ENCODE measurements at places on chromosomes 12 and 14.

GRCh38 chr12:6996040-6996441 lies 22.2 kb downstream of the LPCAT3 start:
- no peak for DNase-seq

GRCh38 chr12:52434760-52435530 lies 774 bp upstream of the KRT75 start:
- DNase-seq = no peak

GRCh38 chr12:53180931-53181645 lies 363 bp upstream of the CSAD start:
- peak; percentile 78 for DNase-seq

DNA sequence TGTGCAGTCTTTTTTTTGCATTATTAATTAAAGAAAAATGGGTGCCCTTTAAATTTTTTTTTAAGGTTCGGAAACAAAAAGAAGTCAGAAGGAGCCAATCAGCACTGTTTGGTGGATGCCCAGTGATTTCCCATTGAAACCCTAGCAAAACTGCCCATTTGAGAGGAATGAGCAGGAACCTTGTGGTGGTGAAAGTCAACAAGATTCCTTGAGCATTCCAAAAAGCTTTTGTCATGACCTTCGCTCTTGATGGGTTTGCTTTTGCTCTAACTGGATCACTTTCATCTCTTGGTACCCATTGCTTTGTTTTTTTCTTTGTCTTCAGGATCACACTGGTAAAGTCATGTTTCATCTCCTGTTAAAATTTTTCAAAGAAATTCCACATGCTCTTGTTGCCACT lies 54.1 kb downstream of the ADIPOR2 start:
- no peak for DNase-seq

DNA sequence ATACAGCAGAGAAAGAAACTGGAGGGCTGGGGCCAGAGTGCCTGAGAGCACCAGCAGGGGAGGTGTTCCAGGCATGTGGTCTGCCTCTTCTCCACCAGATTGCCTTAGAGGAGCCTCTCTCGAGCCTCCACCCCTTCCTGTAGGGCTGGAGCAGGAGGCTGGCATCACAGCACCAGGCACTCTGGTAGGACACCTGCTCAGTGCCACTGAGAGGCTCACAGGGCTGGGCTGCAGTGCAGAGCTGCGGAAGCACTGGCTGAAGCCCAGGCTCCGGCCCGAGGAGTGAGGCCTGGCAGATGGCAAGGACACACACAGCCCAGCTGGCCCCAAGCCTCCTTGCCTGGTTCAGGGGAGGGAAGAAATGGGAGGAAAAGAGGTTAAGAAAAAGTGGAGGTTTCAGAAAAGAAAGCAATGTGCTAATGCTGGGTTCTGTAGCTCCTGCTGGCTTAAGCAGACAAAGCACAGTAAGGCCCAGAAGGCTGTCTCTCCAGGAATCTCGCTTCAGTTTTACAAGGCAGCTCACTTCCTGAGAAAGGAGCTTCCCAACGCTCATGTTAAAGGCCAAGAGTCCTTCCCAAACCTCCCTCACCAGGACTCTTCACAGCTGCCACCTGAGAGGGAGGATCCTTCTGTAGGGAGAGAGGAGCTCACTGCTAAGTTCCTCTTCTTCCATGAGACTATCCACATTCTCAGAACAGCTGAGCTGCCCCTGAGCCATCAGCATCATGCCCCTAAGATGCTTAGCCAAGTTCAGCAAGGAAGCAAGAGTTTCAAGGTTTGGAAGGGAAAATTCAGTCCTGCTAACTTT lies 23.8 kb downstream of the SPTB start:
- DNase-seq = no peak

DNA sequence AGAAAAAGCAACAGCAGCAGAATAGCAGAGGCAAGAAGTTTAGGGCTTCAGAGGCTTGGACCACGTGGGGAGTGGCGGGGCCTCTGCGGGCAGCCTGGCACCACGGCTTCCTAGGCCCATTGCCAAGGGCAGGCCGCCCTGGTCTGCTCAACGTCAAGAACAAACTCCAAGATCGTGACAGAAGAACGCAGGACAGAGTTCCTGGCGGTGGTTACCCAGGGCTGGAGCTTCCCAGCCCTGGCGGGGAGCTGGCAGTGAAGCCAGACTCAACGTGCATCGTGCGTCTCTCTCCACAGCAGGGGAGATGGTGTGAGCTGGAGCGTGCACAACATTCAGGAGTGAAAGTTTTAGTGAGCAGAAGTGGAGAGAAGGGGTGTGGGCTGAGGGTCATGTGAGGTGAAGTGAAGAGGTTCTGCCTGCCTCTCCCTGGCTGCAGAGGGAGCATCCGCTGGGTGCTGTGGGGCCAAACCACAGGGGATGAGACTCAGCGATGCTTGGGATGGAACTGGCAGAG lies 13.9 kb upstream of the CACNA2D4 start:
- no peak for DNase-seq

- no peak for DNase-seq
These were observed 45.6 kb downstream of the UBE3B start for GRCh38 chr12:109523071-109523470.

DNA sequence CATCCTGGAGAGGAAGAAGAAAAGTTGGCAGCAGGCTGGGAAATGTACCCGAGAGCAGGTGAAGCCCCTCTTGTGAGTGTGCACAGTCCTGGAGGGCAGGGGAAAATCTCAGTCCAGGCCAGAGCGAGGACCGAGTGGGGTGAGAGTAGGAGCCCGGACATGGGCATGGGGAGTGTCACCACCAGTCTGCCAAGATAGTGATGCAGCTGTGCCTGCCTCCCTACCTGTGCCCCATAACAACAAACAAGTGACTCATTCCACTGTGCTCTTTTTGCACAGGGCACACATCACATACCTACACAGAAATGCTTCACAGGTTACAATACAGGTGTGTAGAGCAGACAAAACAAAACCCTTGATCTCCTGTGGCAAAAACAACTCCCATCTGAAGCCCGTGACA lies 205.9 kb upstream of the PELI2 start:
- no peak for DNase-seq

DNA sequence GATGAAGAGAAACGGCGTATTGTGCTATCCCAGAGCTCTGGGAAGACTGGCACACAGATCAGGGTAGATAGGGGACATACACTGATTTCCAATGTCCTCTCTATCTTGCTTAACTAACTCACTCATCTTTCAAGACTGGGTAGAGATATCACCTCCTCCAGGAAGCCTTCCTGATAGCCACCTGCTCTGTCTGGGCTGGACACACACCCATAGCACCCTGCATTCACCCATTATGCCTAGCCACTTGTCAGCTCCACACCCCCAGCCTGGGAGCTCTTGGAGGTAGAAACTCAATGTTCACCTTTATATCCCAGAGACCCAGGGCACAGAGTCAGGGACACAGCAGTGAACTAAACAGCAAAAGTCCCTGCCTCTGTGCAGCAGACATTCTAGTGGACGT lies 52.0 kb downstream of the ACTN1 start:
- no peak for DNase-seq

DNA sequence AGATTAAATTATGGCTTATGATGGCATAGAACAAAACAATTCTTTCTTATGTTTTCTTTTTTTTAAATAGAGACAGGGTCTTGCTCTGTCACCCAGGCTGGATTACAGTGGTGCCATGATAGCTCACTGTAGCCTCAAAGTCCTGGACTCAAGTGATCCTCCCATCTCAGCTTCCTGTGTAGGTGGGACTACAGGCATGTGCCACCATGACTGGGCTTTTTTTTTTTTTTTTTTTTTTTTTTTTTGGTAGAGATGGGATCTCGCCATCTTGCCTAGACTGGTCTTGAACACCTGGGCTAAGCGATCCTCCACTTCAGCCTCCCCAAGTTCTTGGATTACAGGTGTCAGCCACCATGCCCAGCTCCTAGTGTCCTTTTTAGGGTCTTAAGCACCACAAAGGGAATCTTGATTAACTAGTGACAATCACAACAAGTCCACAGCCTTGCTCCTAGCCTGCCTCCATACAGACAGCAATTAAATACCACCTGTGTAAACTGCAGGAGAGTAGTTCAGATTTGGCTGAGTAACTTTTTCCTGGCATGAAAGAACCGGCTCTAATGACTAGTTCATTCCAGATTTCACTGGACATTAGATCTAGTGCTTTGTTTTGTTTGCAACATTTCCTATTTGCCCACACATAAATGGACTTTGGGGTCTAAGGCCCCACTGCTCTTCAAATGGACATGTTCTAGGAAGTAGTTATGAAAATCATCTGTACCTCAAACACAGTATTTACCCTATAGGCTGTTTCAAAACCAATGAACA lies 61.6 kb downstream of the SH2B3 start:
- DNase-seq = no peak

GRCh38 chr12:66047411-66048021 lies 83.0 kb downstream of the LLPH start:
- DNase-seq = no peak

DNA sequence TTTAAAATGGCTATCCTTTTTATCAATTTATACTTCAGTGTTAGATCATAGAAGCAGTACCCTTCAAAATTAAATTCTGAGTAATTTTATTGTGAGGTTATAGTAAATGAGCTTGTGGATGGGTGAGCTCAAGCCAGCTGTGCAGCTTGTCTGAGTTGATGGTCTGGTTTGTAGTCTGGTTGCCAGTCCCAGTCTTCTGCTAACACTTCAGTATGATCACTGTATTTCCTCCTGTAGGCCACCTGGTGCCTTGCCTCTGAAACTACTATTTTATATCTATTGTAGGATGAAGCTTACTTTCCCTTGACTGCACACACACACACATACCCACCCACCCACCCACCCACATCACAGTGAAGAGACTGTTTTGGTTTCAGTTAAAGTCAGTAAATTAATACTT lies 496.4 kb downstream of the PCNX1 start:
- no peak for DNase-seq

- no peak for DNase-seq
These were observed 270.6 kb downstream of the AEBP2 start for GRCh38 chr12:19709889-19710288.

DNA sequence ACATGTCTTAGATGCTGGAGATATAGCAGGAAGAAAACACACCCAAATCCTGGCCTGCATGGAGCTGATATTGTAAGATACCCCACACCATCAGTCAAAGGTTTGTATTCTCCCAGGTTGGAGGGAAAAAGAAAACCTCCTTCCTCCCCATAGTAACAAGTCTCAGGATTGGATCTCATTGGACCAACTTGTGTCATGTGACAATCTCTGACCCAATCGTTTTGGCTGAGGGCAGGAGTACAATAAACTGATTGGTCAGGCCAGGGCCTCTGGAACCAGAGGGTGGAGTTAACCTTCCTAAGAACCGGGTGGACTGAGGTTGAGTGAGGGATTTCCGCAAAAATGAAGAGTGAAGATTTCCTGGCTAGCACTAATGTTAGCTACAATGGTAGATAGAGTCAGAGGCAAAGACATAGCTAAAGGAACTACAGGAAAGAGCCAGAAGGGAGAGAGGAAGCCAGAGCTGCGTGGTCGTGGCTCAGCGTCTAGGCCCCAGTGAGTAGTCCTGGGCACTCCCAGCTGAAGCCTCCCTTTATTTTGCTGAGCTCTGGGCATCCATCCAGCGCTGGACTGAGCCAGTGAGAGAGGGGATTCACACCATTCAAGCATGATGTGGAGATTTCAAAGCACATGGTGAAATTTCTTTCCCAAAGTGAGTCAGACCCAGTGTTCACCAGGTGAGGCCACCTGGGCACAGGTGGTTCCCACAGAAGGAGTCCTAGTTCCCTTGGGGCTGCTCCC lies 219.9 kb downstream of the AACS start:
- no peak for DNase-seq

Data from pancreas (tissue), 10 donors.